ENCODE measurements at places on chromosomes 3 and 15.

DNA sequence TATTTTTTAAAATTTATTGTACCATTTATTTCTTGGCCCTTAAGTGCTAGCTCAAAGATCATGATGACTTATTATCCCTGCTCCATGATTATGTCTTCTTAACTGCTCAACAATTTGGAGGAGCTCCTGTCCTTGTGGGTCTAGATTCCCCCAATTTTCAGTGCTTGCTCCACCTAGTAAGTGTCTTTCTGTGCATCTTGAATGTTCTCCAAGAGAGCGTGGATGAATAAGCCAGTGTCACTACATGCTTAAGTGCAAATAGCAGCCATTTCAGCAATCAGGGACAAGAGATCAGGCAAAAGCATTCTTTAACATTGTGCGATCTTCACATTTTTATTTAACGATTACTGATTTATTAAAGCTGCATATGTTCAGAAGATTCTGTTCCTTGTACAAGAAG is 99.4 kb downstream of the ALCAM start:
- DNase-seq = no peak

DNA sequence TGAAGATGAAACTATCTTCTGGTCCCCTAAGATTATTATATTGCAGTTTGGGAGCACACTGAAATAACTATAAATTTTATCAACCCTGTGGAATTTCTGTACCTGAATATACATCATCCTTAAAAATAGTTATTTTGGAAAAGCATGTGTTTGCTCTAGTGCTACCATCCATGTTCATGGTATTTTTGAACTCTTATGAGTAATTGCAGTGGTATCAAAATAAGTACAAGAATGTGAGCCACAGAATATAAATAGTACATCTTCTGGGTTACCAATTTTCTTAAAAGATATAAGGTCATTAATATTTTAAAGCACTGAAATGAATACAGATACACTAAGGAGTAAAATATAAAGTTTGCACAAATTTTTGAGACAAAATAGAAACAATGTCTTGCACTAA is 206.5 kb downstream of the CBLB start:
- DNase-seq = no peak

DNA sequence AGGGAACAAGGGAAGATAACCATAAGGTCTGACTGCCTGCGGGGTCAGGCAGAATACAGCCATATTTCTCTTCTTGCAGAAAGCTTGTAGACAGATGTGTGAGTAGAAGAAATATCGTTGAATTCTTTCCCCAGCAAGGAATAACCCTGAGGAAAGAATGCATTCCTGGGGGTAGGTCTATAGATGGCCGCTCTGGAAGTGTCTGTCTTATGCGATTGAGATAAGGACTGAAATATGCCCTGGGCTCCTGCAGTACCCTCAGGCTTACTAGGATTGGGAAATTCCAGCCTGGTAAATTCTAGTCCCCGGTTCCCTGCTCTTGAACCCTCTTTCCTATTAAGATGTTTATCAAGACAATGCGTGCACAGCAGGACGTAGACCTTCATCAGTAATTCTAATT is 15.8 kb upstream of the SST start:
- no peak for DNase-seq

GRCh38 chr3:55911266-55911665 is 424.2 kb upstream of the WNT5A start:
- no peak for DNase-seq

DNA sequence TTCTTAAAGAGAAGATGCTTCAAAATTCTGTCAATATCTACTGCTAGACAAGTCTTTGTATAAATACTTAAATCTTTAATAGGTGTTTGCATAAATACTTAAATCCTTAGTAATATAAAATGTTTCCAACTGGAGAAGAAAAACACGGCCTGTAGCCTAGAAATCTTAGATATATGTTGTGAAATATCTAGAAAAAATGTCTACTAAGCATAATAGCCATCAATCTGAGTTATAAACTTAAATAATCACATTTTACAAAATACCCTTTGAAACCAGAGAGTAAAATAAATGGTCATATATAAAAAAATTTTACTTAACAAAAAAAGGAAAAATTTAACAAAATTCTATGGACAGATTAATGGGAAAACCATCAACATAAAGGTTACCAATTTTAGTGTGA is 73.9 kb downstream of the PLOD2 start:
- DNase-seq = no peak

DNA sequence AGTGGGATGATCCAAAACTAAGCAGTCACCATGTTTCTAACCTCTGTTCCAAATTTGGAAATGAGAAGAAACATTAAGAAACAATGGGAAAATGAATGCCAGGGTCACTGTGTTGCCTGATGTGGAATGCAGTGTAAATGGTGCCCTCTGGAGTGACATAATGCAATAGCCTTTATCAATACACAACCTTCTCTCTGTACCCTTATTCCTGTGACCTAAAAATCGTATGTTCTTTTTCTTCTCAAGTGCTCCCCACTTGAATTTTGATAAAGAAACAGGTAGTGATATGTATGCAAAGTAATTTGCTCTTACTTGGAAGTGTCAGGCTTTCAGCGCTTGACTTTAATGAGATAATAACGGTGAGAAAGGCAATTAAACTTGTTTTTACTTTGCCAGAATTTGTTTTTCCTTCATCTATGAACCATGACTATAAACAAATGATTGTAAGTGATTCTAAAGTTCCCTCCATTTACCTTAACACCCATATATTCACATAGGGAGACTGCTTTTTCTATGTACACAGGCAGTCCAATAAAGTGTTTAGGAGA is 145.8 kb upstream of the THRB start:
- peak; percentile 80 for DNase-seq

DNA sequence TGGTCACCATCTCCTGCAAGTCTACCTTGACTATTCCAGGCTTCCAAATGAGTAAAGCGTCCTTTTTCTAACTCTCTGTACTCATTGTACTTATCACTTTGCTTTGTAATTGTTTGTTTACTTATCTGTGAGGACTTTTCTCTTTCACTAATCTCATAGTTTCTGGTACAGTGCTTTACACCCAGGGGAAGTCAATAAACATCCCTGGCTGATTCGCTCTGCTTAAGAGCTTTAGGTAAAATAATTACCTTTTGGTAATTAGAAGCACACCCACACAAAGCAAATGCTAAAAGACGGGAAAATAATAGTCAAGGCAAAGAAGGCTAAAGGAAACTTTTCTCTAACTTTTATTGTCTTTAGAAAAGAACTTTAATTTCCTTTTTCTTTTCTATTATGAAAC is 466.9 kb upstream of the ROBO1 start:
- DNase-seq = no peak

GRCh38 chr15:49148298-49148697 is 7.1 kb downstream of the COPS2 start:
- no peak for DNase-seq

- DNase-seq = no peak
Measured at GRCh38 chr3:38545550-38545949, 49.4 kb downstream of the EXOG start.

- DNase-seq = no peak
Measured at GRCh38 chr3:177827511-177828207, 630.4 kb upstream of the TBL1XR1 start.

- DNase-seq = no peak
Measured at GRCh38 chr15:53837263-53837662, 77.8 kb upstream of the WDR72 start.

GRCh38 chr3:151297429-151297828 is 19.1 kb upstream of the P2RY14 start:
- DNase-seq = no peak

DNA sequence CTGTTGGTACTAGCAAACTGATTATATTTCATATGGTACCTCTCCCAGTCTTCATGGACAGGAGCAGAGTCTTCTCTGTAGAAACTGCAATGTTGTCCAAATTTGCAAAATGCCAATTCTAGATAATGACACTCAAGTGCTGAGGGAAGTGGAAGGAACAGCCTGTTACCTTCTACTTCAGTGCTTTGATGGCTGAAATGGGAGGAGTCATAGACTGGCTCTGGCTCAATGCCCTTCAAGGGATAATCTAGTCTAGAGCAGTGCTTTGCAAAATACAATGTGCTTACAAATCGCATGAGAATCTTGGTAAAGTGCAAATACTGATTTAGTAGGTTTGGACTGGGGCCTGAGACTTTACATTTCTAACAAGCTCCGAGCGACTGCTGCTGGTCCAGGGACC is 51.7 kb upstream of the ACP3 start:
- no peak for DNase-seq

GRCh38 chr3:43477600-43477999 is 144.2 kb downstream of the ANO10 start:
- no peak for DNase-seq

DNA sequence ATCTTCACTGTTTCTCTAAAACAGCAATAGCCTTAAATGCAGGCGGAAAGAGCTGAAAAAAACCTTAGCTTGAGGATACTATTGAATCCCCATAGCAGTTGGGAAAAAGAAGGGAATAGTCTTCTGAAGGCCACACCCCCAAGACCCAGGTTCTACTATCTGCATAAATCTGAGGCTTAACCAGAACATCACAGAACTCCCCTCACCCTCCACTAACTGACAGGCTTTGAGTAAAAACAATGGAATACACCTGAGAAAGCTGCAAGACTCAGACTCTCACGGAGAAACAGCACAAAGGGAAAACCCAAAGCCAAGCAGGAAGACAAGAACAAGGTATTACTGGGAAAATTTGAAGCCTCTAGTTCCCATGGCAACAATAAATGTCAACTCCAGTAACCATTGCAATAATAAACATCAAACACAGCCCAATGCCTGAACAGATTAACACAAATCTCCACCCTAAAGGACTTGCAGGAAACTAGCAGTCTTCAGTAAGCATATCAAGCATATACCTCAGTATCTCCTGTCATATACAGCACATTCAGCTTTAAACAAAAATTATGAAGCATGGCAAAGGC is 56.4 kb downstream of the TMCC1 start:
- DNase-seq = no peak

DNA sequence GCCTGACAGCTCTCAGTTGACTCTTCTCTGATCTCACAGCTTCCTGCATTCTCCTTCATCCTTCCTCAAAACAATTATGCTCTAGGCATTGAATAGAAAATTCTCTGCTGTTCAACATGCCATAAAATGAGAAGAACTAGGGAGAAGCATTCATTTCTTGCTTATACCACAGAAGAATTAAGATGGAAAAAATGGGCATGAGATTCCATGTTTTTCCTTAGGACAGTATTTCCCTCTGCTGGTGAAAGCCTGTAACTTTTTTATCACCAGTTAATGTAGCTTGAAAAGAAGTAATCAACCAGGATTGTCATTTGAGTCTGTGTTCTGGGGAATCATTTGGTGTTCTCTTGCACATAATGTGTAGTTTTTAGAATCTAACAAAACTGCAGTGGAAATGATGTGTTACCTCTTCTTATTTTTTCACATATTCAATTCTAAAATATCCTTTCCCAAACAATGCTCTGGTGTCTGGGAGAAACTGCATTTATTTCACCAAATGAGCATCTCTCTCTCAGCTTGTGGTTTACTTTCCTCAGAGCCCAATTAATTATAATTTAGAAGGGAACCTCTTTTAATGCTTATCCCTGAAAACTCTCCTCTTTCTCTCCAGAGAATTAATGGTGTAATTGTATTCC is 92.8 kb upstream of the DCBLD2 start:
- DNase-seq = peak; percentile 41

- no peak for DNase-seq
Measured at GRCh38 chr15:46996359-46996758, 720.9 kb upstream of the SEMA6D start.

GRCh38 chr3:172877011-172877410 is 126.5 kb downstream of the ECT2 start:
- DNase-seq = no peak

GRCh38 chr15:71508081-71508682 is 302.2 kb upstream of the NR2E3 start:
- no peak for DNase-seq

DNA sequence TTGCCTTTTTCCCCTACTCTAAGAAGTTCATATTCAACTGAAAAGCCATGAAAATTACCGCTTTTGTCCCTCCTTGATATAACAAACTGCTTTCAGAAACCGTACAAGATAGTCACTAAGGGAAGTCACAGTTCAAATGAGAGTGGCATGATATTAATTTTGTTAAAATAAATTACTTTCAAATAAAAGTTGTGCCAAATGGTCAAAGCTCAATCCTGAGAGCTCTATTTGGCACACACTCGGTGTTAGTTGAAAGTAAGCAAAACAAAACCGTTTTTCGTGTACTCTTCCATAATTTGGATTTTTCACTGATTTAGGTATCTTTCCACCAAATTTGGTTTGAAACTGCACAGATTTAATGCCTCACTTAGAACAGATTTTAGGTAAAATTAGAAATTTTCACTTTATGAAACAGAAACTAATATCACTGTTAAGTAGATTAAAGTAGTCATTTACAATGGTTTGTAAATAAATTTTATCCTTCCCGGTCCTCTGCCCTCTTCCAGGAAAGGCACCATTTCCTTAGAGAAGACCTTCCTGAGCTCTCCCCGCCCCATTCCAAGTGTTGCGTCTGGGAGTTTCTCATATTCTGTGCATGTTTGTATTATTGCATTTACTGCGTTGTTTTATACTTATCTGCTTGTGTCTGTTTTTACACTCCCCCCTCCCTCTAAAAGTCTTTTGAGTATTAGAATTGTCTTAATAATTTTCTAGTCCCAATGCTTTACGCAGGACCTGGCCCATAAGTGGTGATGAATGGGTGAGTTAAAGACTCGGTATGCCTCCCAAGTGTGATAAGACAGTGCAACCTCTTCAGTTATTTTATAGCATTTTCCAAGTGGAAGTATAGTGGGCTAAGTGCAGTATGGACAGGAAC is 853 bp downstream of the TCAIM start:
- no peak for DNase-seq

DNA sequence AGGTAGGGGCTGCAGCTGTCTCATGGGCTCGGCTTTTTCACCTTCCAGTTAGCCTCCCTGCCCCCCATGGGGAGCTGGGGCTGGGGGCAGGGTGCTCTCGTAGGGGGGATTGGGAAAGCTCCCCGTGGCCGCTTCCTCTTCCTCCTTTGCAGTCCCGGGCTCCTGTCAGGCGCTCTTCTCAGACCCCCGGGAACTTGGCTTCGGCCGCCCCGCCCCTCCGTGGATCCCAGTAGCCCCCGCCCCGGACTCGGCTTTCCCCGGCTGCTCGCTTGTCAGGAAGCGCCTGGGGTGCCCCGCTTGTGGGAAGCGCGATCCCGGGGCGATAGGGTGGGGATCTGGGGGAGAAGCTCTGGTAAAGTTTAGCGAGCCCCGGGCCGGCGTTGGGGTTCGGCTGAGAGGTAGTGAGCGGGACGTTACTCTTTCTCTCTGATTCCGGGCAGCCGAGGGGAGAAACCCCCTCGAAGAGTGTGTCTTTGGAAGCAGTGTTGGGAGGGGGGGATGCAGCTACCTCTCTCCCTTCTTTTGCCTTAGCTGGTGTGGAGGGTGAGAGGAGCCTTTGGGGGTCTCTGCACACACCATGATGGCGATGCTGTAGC is 611 bp downstream of the PIAS1 start:
- DNase-seq = peak; percentile 57

DNA sequence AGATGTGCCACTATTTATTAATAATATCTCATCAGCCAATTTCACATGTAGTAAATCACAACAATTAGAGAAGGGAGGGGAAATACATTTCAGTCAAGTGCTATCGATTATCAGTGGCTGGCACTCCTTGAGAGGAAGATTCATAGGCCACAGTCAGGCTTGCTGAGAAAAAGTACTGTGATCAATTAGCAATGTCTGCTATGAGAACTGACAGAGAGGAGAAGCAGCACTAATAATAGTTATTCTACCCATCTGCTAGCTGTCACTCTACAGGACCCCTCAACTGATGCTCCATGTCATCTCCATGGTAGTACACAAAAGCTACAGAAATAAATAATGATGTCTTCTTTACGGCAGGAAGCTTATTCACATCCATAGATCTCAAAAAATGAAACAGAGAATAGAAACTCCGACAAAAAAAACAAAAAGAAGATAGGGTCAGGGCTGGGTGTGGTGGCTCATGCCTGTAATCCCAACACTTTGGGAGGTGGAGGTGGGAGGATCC is 351.3 kb downstream of the FOXP1 start:
- DNase-seq = no peak

Data from hematopoietic multipotent progenitor cell treated with erythropoietin and hydrocortisone succinate and interleukin-3 and kit ligand, for 6 days (in vitro differentiated cells).